ENCODE measurements at places on chromosomes 11 and 22. TPM values are rescaled to one million over a fixed set of nuclear protein-coding genes. Genes with fewer than 3 reads are reported as not detected.

DNA sequence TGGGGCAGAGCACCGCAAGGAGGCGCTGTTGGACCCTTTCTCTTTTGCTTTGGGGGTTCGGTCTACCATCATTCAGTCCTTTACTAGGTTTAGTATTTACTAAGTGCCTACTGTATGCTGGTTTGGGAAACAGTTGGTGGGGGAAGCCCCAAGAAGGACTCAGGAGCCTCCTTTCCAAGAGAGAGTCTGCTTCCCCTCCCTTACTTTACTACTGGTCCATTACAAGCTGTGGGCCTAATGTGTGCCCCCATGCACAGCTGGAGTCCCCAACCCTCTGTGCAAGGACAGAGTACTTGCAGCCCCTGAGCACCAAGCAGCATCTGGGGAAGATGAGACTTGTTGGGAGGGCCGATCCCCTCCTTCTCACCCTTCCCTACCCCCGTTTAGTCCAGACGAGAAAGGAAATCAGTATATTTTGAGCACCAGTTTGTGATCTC is 876 bp upstream of the UBE2L6 start:
- H3K27me3 ChIP-seq, result no peaks in the 10 kb centered on the region
- DNase-seq, result peak; percentile 81
- H3K36me3 ChIP-seq, result no peaks in the 10 kb centered on the region

- peaks cover 4% of the 10 kb centered on the region for H3K4me1 ChIP-seq
- H3K27me3 ChIP-seq, result no peaks in the 10 kb centered on the region
- H3K36me3 ChIP-seq, result no peaks in the 10 kb centered on the region
- H3K4me3 ChIP-seq, result no peak overlapping the region
- H3K27ac ChIP-seq, result no peak overlapping the region
Measured at GRCh38 chr11:95736809-95737208, 52.8 kb downstream of the FAM76B start.

The CSNK2A3 gene
- polyA plus RNA-seq, result 1.1 TPM

The SLC7A4 gene
- 0.82 TPM for polyA plus RNA-seq

DNA sequence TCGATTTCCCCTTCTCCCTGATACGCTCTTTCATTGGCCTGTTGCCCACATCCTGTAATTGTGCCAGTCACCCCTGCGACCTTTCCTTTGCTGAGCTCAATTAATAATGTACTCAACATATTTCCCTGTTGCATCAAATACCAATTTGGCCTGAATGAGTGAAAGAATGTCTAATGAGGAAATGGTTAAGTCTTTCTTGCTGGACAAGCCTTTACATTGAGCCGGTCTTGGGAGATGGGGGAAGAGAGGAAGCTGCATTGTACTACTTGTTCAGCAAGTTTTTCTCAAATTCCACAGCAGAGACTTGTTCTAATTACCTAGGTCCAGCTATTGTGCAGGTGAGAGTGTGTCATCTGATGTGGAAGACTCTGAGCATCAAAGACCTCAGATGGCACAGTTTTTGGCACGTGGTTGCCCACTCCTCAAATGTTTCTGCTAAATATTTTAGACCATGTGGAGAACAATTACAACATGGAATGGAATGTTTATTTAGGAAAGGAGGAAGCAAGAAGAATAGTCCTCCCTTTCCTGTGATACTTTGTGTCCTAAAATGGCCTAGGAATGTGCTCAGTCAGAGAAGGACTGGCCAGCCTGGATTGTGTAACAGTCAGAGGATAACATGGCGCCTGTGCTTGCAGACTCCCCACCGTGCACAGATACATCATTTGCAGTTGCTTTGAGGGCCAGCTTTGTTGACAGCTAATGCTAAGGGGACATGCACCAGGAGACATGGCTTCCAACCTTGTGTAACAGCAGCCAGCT is 129.5 kb upstream of the E2F8 start:
- H3K27me3 ChIP-seq, result no peaks in the 10 kb centered on the region
- no peak overlapping the region for H3K27ac ChIP-seq
- no peaks in the 10 kb centered on the region for H3K4me1 ChIP-seq

DNA sequence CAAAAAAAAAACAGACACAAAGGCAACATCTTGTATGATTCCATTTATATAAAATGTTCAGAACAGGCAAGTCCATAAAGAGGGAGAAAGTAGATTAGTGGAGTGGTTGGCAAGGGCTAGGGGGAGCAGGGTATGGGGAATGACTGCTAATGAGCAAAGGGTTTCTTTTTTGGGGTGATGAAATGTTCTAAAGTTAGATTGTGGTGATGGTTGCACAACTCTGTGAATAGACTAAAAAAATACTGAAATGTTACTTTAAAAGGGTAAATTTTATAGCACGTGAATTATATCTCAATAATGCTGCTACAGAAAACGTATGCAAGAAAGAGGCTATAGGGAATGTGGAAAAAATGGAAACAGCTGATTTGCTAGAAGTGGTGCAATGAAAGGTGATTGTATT is 155.1 kb downstream of the TENM4 start:
- H3K4me3 ChIP-seq, result no peak overlapping the region
- no peak overlapping the region for H3K27ac ChIP-seq
- H3K27me3 ChIP-seq, result no peaks in the 10 kb centered on the region
- DNase-seq, result no peak
- H3K36me3 ChIP-seq, result no peaks in the 10 kb centered on the region

DNA sequence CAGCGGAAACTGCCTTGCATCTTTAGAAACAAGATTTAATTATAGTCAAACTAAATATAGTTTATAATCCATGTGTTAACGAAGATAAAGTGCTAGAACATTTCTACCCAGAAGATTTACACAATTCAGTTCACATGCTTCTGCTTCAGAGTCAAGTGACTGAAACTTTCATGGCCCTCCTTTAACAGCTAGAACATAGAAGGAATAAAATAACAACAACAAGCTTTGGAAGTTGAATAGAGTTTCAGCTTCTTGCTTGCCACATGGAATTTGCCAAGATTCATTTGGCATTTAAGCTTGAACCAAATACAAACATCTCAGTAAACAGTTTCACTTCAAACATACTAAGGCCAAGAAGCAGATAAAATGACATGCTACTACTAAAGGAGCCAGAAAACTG is 676.3 kb upstream of the ANO3 start:
- H3K36me3 ChIP-seq, result no peaks in the 10 kb centered on the region
- no peak overlapping the region for H3K4me3 ChIP-seq
- no peak for DNase-seq
- no peaks in the 10 kb centered on the region for H3K27me3 ChIP-seq

The PGA5 gene
- not detected for polyA plus RNA-seq

DNA sequence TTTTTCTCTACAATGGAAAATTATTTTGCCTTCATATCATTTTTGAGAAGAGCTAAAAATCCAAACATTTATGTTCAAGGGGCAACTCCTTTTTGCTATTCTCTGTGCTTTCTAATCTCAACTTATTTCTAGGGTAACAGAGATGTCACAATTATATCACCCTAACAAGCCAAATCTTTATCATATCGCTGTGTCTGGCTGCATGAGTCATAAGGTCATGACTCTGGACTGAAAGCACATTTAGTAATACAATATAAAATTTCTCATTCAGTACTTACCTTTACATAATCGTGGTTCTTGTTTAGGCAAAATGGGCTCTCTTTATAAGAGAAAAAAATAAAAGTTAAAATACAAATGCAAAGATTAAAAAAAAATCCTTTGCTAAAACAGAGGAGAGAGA is 326.0 kb downstream of the CASP12 start:
- H3K4me1 ChIP-seq, result no peaks in the 10 kb centered on the region
- DNase-seq, result no peak
- H3K36me3 ChIP-seq, result no peaks in the 10 kb centered on the region
- no peak overlapping the region for H3K27ac ChIP-seq
- H3K4me3 ChIP-seq, result no peak overlapping the region
- H3K27me3 ChIP-seq, result no peaks in the 10 kb centered on the region

DNA sequence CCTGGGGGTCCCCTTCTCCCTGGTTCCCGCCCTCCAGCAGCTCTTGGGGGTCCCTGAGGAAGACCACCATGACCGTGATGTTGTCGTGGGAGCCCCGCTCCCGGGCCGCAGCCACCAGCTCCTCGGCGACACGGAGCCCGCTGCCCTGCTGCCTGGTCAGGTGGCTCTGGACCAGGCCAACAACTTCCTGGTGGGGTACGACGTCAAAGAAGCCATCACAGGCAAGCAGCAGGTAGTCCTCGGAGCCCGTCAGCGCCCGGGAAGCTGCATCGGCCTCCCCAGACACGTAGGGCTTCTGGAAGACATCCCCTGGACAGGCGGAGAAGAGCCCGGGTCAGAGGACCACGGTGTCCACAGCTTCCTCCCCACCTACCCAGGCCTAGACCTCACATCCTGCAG is 29.5 kb downstream of the PPM1F start:
- no peaks in the 10 kb centered on the region for H3K27me3 ChIP-seq
- H3K36me3 ChIP-seq, result no peaks in the 10 kb centered on the region
- no peak overlapping the region for H3K27ac ChIP-seq
- no peak for DNase-seq
- no peak overlapping the region for H3K4me3 ChIP-seq

DNA sequence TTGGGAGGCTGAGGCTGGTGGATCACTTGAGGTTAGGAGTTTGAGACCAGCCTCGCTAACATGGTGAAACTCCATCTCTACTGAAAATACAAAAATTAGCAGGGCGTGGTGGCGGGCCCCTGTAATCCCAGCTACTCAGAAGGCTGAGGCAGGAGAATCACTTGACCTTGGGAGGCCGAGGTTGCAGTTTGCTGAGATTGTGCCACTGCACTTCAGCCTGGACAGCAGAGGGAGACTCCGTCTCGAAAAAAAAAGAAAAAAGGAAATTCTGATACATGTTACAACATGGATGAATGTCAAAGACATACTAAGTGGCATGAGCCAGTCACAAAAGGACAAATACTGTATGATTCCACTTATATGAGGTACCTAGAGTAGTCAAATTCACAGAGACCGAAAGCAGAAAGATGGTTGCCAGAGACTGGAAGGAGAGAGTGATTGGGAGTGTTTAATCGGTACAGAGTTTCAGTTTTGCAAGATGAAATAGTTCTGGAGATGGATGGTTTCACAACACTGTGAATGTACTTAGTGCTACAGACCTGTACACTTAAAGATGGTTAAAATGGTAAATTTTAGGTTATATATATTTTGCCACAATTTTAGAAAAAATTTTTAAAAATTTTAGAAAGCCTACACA is 92.3 kb downstream of the BLID start:
- H3K4me1 ChIP-seq, result no peaks in the 10 kb centered on the region
- no peaks in the 10 kb centered on the region for H3K36me3 ChIP-seq
- H3K27ac ChIP-seq, result no peak overlapping the region
- no peak overlapping the region for H3K4me3 ChIP-seq
- no peak for DNase-seq
- no peaks in the 10 kb centered on the region for H3K27me3 ChIP-seq

The MPZL2 gene
- polyA plus RNA-seq, result 0.36 TPM

The POU2F3 gene
- not detected for polyA plus RNA-seq

The MISFA gene
- 0.47 TPM for polyA plus RNA-seq

GRCh38 chr22:40855979-40856512 is 393 bp downstream of the ST13 start:
- H3K36me3 ChIP-seq, result no peaks in the 10 kb centered on the region
- peak; percentile 24 for DNase-seq
- H3K4me3 ChIP-seq, result peak overlapping the region; percentile 82
- H3K27me3 ChIP-seq, result no peaks in the 10 kb centered on the region
- H3K27ac ChIP-seq, result peak overlapping the region; percentile 99

The RGL4 gene
- 58.4 TPM for polyA plus RNA-seq
